ENCODE measurements at places on chromosomes 1 and 21.

- peak; percentile 31 for DNase-seq
These were observed at the start of gene TRAF5 for GRCh38 chr1:211326528-211327345. TSS of gene TRAF5 (plus strand) at chr1:211326833. CDS start at chr1:211353240, 26,407 bp downstream.

DNA sequence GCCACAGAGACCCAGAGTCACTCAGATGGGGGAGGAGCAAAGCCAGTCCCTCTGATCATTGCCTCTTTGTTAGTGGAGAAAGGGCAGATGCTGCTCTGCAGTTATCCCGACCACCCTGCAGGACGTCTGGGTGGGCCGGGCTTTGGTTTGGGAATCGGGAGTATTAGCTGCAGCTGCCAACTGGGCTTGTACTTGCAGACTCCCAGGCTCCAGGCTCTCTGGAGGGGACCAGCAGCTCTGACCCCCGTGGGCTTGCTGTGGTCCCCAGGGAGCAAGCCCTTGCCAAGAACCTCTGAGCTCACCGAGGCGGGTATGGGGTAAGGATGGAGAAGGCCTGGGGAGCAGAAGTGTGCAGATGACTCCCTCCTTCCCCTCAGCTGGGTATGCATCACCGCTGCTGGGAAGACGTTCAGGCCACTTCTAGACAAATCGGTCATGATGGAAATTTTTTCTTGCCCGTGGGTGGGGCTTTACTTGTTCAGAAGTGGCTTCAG lies 21.6 kb downstream of the MAPKAPK2 start:
- no peak for DNase-seq

DNA sequence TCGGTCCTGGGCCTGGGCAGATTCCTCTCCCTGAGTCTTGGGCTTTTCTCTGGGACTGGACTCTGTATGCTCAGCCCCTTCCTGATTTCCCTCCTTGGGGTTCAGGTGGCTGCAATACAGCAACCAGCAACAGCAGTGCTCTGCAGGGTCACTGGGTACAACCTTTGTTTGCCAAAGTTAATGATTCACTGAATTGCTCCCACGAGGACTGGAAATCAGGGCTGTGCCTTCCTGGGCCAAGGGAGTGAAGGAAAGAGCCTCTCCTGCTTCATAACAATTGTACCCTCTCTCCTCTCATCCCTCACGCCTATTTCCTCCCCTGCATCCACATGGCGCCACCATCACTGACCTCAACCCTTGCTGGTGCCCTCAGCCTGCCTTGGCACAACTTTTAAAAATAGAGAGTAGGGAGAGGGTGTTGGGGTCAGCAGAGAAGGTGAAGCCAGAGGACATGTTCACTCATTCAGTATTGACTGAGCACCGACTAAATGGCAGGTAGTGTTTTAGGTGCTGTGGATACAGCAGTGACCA lies 52.8 kb upstream of the GOLT1A start:
- DNase-seq, result no peak

DNA sequence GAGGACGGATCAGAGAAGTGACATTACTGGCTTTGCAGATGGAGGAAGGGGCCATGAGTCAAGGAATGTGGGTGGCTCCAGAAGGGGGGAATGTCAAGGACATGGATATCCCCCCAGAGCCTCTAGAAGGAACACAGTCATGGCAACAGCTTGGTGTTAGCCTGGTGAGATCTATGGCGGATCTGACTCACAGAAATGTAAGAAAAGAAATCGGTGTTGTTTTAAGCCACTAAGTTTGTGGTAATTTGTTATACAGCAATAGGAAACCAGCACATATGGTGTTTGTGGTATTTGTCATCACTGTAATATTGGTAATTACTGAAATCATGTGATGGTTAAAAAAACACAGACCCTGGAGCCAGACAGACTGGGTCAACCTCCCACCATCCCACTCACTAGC lies 236.2 kb downstream of the SETD4 start:
- no peak for DNase-seq

GRCh38 chr1:38839363-38839762 lies 20.2 kb downstream of the RRAGC start:
- no peak for DNase-seq

DNA sequence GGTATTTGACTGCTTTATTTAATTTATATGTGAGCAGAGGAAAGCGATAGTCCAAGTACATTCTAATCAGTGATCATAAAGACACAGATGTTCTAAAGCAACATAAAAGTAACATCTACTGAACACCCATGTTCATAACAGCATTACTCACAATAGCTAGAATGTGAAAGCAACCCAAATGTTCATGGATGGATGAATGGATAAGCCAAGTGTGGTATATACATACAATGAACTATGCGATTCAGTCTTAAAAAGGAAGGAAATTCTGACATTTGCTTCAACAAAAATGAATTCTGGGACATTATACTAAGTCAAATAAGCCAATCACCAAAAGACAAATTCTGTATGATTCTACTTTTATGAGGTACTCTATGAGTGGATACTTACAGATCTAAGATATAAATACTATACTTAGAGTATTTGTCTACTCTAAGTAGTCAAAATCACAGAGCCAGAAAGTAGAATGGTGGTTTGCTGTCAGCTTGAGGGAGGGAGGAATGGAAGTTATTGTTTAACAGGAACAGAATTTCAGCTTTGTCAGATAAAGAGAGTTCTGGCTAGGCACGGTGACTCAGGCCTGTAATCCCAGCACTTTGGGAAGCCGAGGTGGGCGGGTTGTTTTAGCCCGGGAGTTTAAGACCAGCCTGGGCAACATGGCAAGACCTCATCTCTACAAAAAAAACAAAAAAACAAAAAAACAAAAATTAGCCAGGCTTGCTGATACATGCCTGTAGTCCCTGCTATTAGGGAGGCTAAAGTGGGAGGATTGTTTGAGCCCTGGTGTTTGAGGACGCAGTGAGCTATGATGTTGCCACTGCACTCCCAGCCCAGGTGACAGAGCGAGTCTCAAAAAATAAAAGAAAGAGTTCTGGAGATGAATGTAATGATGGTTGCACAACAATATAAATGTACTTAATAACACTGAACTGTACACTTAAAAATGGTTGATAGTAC lies 79.7 kb upstream of the ARHGAP29 start:
- no peak for DNase-seq

GRCh38 chr1:35481229-35481628 lies 76.0 kb downstream of the KIAA0319L start:
- no peak for DNase-seq

DNA sequence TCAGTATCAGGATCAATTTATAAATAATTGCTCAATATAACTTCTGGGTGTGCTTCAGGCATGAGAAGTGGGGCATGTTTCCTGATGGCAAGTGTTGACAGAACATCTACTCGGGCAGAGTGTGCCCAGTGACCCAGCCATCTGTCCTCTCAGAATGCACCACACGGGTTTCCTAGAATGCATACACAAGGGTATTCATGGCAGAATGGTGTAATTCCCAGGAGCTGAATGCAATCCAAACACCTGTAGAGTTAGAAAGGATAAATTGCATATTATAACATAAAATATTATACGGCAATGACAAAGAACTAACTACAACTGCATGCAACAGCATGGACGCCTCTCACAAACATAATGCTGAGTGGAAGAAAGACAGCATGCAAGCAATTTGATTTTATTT lies 391.9 kb downstream of the SIPA1L2 start:
- no peak for DNase-seq

- peak; percentile 16 for DNase-seq
These were observed 9.1 kb upstream of the SYTL1 start for GRCh38 chr1:27332536-27333281.

- DNase-seq, result no peak
These were observed 48.9 kb downstream of the C4BPA start for GRCh38 chr1:207152792-207153468.

- no peak for DNase-seq
These were observed 70.5 kb upstream of the APOBEC4 start for GRCh38 chr1:183723571-183723970.

All from T-helper 22 cell (primary cell).